ENCODE measurements at places on chromosomes 7 and 10.

DNA sequence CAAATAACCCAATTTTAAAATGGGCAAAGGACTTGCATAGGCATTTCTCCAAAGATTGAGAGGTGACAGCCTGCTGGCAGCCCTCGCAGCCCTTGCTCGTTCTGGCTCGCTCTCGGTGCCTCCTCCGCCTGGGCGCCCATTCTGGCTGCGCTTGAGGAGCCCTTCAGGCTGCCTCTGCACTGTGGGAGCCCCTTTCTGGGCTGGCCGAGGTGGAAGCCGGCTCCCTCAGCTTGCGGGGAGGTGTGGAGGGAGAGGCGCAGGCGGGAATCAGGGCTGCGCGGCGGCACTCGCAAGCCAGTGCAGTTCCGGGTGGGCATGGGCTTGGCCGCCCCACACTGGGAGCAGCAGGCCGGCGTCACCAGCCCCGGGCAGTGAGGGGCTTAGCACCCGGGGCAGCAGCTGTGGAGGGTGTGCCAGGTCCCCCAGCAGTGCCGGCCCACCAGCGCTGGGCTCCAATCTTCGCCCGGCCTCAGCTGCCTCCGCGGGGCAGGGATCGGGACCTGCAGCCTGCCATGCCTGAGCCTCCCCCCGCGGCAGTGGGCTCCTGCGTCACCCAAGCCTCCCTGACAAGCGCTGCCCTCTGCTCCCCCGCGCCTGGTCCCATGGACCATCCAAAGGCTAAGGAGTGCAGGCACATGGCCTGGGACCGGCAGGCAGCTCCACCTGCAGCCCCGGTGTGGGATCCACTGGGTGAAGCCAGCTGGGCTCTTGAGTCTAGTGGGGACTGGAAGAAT is 54.0 kb upstream of the GALNT17 start:
- DNase-seq, result no peak

DNA sequence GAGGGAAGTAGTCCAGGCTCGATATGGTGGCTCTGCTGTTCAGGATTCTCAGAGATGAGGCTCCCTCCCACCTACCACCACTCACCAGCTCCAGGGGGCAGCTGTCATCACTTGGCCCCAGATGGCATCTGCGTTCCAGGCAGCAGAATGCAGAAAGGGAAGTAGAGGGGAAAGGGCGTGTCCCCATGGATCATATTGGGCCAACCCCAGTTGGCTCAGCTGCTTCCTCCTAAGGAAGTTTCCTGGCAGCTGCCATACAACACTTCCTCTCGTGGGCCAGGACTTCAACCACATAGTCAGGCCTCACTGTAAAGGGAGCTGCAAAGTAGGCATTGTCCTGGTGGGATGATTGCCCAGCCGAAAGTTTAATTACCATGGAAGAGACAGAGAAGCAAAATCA is 1.6 kb upstream of the TEX36 start:
- DNase-seq, result no peak

GRCh38 chr7:45176886-45177731 is 19.5 kb downstream of the RAMP3 start:
- DNase-seq, result no peak

DNA sequence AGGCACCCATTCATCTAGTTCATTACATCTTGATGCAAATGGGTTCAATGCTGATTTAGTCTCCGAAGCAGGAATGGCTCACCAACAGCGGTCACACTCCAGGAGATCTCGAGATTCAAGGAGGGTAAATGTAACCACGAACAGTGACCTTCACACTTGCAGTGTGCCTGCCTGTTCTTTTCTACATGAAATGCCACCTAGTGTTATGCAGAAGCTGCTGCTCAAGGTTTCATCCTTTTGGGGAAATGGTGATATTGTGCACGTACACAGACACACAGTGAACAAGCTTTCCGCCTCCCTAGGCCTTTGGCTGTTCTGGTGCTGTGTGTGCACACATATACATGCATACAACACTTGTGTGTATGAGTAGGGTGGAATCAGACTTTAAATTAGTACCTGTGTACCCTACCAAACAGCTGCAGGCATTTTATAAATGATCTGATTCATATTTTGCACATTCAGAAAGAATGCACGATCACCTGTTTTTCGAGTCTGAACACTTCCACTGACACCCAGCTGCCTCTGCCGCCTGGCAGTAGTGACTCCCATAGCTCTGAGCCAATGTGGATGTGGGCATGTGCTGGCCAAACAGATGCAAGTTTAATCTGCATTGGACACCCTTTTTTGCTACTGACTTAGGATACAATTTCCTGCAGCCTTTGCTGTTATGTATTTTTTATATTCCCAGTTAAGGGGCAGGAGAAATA is 100.5 kb downstream of the TACC2 start:
- DNase-seq, result no peak

- DNase-seq, result peak; percentile 2
Measured at GRCh38 chr7:80453699-80454340, 58.0 kb downstream of the GNAT3 start.

- no peak for DNase-seq
Measured at GRCh38 chr7:101859411-101860106, 42.1 kb downstream of the CUX1 start.

DNA sequence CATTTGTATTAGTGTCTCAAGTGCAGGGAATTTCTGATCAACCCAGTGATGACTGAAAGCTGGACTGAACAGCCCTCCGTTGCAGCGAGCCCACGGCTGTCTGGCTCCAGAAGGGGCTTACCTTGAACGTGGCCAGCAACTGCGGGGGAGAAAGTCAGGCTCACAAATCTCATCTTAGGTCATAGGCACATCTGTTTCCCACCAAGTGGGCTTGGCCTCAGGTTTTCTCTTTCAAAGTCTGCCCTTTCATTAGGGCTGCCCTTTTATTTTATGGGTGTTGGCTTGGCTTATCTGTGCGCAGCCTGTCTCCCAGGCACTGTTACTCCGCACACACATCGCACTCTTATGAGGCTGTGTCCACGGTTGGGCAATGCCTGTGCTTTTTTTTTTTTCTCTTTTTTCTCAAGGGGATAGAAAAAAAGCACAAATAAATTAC is 178.0 kb downstream of the JCAD start:
- no peak for DNase-seq

DNA sequence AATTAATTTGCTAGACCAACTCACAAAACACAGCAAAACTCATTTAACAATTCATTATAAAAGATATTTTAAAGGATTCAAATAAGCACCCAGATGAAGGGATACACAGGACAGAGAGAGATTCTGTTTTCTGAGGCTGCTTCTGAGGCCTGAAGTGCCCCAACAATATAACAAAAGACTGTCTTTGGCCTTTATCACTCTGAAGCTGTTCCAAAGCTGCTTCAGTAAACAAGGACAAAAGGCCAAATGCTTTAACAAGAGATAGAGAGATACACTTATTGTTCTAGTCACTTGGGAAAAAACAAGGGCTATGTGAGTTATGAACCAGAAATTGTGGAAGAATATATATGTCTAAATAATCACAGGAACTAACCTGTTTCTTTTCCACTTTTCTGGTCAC is 223.7 kb downstream of the CXCL12 start:
- no peak for DNase-seq

GRCh38 chr10:101000915-101001658 is 1.5 kb downstream of the LZTS2 start:
- DNase-seq, result no peak

DNA sequence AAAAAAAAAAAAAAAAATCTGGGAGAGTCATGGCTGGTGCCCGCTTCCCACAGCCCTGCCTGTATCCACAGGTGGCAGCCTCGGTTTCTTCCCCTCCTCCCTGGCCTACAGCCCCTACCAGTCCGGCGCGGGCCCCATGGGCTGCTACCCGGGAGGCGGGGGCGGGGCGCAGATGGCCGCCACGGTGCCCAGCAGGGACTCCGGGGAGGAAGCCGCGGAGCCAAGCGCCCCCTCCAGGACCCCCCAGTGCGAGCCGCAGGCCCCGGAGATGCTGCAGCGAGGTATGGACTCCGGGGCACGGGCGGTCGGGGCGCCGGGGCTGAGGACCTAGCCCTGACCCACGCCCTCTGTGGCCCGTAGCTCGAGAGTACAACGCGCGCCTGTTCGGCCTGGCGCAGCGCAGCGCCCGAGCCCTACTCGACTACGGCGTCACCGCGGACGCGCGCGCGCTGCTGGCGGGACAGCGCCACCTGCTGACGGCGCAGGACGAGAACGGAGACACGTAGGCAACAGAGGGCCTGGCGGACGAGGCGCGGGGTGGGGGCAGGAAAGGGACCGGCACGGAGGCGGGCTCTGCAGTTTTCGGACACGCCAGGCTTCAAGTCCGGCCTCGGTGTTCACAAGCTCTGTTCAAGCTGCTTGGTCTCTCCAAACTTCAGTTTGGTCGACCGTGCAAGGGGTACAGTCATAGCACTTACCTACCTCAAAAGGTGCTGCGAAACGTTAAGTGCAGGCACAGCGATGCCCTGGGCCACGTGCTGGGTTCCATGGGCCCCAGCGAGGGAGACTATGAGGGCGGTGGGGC is 3.9 kb downstream of the NFKB2 start:
- peak; percentile 93 for DNase-seq

DNA sequence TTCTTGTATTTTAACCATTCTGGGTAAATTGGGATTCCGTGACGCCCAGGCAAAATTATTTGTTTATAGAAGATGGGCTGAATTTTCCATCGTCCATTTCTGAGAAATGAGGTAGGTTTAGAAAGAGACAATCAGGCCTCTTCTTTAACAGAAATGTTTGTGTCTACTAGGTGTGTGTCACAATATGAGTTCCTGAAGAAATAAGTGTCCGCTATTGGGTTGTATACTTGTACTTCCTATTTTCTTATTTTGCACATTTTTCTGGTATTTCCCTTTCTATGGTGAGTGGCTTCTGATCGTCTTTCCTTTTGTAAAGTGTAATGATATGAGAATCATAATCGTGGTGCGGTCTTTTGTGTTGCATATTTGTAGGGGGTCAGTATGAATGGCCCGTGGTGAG is 83.9 kb downstream of the TCF7L2 start:
- no peak for DNase-seq

GRCh38 chr10:18205098-18205834 is 65.0 kb downstream of the CACNB2 start:
- DNase-seq, result no peak

- DNase-seq, result no peak
Measured at GRCh38 chr10:12902851-12903358, 98.6 kb downstream of the CCDC3 start.

DNA sequence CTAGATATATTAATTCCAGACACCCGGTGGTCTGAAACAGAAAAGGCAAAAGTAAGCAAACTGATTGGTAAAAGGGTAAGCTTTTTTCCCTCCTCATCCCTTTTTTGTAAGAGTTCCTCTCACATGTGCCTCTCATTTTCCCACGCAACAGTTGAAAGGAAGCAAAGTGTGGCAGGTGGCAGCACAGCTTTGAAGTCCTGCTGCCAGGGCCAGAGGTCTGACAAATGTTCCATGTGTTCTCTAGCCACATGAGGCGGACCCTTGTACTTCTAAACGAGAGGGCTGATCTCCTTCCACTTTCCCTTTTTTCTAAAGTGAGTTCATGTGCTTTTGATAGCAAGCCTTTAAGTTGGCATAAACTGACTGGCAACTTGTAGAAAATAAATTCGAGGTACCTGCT is 217.5 kb downstream of the POLR1F start:
- DNase-seq, result no peak

- DNase-seq, result no peak
Measured at GRCh38 chr7:107370816-107371215, 99.0 kb upstream of the GPR22 start.

GRCh38 chr10:17445400-17445998 is 8.9 kb downstream of the ST8SIA6 start:
- DNase-seq, result no peak

- DNase-seq, result no peak
Measured at GRCh38 chr7:81441750-81442149, 328.1 kb downstream of the HGF start.

GRCh38 chr10:5297466-5297865 is 67.3 kb upstream of the UCN3 start:
- peak; percentile 86 for DNase-seq

DNA sequence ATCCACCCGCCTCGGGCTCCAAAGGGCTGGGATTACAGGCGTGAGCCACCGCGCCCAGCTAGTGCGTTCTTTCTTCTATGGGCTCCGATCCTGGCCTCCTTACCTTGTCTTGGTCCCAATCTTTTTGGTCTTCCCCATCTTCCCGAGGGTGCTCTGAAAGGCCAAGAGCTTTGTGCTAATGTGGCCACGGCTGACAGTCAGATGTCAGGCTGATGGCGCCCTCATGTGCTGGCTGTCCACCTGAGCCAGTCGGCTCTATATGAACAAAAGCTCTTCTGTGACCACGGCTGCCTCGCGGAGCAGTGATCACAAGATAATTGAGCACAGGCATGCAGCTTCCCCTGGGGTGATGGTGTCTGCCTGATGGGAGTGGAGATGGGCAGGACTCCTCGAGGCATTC is 11.0 kb upstream of the AHCYL2 start:
- peak; percentile 16 for DNase-seq

DNA sequence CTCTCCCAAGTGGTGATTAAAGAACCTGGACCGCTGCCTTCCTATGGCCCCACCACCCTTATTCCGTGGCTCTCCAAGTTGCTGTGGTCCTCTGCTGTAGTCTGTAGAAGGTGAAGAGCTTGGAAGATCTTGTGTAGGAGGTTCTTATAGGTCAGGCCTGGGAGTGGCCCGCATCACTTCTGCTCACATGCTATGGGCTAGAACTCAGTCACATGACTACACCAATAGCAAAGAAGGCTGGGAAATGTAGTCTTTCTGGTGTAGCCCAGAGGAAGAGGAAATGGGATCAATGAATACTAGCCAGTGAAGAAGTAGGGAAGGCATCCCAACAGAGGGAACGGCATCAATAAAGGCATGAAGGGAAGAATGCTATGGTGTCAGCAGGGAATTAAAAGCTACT is 41.3 kb upstream of the AOAH start:
- no peak for DNase-seq

DNA sequence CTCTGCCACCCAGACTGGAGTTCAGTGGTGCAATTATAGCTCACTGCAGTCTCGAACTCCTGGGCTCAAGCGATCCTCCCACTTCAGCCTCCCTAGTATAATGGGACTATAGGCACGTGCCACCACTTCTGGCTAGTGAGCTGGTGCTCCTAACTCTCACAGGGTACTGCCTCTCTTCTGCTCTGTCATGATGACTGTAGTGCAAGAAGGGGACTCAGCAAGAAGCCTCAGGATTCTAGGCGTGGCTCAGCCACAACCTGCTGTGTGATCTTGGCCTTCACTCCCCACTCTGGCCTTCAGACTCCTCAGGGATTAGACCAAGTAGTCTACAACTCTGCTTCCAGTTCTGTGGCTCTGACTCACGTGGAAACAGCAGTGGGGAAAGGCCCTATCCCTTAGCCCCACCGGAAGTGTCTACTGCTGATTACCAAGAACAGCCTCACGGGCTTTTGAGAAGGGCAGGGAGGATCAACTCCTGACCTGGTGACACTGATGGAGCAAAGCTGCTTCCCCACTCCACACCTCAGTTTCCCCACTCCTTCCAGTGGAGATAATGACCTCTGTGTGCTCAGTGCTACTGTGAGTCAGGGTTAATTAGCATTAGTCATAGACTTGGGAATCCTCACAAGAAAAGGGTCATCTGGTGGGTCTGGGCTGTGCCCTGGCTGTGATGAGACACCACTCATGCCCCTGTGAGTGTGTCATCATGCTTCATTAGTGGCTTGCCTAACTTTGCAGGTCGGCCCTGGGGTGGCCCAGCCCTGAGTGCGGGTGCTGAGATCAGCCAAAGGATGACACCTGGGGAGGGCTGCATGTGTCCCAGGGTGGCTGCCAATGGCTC is 41.1 kb downstream of the ZC3HC1 start:
- DNase-seq, result peak; percentile 31

GRCh38 chr10:1189166-1190051 is 133.2 kb downstream of the WDR37 start:
- no peak for DNase-seq
